ENCODE measurements at places on chromosomes 2 and 18.

GRCh38 chr2:62216113-62216512 lies 20.2 kb downstream of the B3GNT2 start:
- no peak for DNase-seq

DNA sequence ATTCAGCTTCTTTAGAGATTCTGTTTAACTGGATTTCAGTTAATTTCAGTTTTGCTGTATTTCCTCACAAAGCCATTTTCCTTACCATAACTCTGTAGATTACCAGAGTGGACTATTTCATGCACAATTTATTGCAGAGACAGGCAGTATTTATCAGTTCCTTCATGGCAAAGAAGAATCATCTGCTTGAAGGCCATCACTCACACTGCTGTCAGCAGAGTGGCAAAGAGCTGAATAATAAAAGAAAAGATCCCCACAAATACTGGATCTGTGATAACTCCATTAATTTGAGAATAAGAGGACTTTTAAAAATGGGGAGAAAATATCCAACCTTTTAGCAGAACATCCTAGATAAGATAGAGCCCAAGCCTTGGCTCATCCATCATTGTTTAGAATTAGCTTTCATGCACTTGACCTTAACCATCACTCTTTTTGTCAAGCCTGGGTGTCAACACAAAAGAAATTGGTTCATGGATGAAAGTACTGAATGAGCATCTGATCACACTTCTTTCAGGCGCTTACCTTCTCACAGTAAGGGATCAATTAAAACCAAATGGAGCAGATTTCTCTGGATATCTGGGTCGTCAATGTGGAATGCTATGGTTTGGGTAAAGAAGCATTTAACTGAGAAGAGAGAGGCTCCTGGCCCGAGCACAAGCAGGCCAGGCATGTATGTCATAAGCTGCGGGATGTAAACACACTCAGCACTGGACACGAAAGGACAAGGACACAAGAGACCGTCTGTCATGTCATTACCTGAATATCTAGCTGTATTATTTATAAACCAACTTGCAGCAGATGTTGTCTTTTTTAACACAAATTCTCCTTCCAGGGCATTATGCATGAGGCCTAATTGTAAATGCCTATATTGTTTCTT lies 376.2 kb downstream of the ZNF521 start:
- no peak for DNase-seq

DNA sequence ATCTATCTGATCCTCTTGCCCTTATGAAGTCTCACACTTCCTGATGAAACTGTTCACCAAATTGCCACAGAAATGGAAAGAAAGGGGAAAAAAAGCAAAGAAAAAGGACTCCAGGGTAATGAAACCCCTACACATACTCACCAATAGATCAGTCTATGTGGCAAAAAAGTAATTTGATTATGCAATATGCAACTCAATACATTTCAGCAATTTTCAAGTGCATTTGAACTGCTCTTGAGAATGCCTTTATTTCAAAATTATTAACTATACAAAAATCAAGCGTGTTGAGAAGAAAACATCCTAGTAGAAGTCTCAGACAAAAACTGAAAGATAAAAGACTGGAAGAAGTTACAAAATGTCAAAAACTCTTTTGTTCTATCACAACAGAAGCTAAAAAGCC lies 32.2 kb upstream of the PTPN4 start:
- DNase-seq = no peak

- no peak for DNase-seq
These were observed 7.6 kb downstream of the DLX1 start for GRCh38 chr2:172092716-172093415.

DNA sequence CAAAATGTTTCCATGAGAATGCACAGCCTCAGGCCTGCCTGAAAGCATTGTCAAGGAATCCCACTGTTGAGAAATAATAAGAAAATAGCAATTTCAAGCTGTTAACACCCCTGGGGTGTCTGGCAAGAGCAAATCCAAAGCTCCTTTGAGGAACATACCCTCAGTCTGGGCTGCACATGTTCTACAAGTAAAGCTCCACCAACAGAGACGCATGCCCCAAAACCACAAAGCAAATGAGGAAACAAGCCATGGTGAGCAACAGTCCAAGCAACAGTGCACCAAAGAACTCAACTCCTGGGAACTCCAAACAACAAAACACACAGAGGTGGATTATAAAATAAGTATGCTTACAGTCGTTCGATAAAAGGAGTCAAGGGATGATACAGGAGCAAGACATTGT lies 40.3 kb downstream of the CYP27C1 start:
- DNase-seq = peak; percentile 60

GRCh38 chr18:11367351-11367750 lies 218.0 kb upstream of the PIEZO2 start:
- DNase-seq = no peak

GRCh38 chr2:240403396-240404104 lies 31.9 kb upstream of the GPC1 start:
- DNase-seq = no peak

Data from GM03348 (cell line).